ENCODE measurements at places on chromosomes 5 and 9. TPM values are rescaled to one million over a fixed set of nuclear protein-coding genes. Genes with fewer than 3 reads are reported as not detected.

DNA sequence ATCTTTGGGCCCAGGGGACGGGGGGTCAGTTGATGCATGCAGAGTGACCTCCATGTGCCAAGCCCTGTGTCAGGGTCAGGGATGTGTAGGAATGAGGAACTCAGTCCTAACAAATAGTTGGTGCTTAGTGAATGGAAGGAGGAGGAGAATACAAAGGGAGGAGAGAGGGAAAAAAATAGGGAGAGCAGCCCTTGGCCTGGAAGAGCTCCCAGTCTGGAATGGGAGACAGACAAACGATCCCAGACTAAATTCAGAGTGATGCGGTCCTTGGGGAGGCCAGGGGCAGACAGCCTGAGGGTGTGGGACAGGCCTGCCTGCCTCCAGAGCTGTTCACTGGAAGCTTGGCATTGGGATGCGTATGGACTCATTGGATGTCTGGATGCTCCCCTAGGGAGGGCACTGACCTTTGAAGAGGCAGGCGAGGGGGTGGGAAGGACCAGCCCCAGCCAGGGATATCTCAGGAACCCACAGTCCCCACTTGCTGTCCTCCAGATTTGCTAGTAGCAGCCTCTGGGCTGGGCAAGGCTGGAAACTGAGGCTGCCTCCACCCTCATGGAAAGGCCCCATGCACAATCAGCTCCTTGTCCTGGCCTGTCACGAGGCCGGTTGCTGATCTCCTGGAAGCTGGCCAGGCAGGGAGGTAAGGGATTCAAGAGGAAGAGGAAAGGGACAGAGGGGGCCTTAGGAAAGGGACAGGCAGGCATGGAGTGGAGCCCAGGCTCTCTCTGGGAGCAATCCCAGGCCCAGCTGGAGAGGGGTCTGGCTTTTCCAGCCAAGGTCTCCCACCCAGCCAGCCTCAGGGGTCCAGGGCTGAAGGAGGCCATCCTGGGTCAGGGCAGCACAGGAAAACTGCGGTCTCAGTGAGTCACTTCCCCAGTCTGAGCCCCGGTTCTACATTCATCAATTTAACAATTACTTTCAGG, 69.0 kb upstream of the GGTA1 start:
- no peak for DNase-seq

RUFY1 gene
- polyA plus RNA-seq: 43.3 TPM

PAEP gene
- polyA plus RNA-seq: 0.09 TPM

GRCh38 chr5:79703381-79703645, 13.7 kb downstream of the CMYA5 start:
- DNase-seq: no peak

GRCh38 chr9:136283291-136284235, 20.3 kb downstream of the CCDC187 start:
- DNase-seq: peak; percentile 50

DDX46 gene
- 57.8 TPM for polyA plus RNA-seq

All from large intestine (tissue), 12 donors.